ENCODE measurements at places on chromosomes 1 and 21.

DNA sequence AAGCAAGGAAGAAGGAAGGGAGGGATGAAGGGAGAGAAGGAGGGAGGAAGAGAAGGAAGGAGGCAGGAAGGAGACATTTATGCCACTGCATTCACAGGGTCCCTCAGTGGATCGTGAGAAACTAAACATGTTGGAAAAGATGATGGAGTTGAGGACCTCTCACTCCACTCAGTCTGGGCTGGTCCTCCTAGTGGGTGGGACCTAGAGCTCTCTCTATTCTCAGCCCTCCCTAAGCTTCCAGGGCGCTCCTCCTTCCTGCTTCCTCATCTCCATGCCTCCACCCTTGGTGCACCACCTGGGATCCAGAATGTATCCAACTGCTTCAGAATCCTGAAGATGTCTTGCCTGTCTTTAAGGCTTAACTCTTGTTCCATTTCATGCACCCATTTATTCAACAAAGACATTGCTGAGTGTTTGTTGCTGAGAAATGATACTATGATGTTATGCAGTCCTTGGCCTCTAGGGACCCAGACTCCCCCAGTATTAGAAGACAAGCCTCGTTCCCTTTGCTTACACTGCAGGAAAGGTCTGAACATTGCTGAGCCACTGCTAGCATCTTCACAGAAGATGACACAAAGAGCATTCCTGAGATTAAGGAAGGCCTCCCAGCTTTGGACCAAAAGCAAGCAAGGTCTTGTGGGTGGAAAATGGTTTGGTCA is 88.5 kb downstream of the BEND5 start:
- no peak for DNase-seq

- no peak for DNase-seq
Measured at GRCh38 chr1:61085206-61085982, 3.0 kb downstream of the NFIA start.

- DNase-seq, result no peak
Measured at GRCh38 chr1:8092657-8093056, 66.5 kb upstream of the ERRFI1 start.

DNA sequence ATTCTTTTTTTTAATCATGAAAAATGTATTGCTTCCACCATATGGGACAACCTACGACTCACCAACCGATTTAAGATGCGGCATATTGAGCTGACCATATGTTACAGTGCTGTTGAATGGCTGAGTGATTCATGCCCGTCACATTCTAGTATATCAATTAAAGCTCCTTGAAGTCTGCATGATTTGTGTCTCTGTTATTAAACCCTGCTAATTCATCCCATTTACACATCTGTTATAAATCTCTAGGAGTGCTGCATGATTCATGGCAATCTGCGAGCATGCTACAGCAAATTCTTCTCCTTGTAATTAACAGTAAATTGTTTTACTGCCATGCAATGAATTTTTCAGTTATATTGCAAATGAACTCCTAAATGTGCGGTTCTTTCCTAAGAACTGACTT is 239.8 kb downstream of the USH2A start:
- DNase-seq, result no peak

- DNase-seq, result no peak
Measured at GRCh38 chr21:37974081-37974480, 57.8 kb upstream of the KCNJ6 start.

DNA sequence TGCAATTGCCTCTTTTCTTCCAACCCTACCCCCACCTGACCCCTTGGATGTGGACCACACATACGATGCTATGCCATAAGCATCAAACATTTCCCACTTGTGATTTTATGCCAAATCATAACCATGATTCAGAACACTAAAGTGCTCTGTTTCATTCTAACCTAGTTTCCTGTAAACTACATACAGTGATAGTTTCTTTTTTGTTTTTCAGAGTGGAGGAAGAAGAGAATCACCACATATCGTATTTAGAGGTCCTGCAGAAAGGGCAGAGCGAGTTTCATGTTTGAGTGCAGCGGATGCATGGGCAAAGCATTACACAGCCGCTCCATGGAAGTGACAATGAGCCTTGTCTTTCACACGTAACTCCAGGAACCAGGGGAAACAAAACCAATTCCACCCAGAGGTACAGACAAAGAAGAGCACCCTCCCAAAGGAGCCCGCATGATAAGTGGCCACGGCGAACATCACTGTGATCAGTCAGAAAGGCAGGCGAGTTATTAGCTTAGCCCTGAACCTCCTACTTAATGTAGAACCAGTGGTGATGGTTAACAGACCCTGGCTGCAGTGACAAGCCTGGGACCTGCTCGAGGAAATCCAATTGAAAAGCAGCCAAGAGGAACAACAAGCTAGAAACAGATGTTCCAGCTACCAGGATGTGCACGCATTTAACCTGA is 64.0 kb upstream of the ZNF281 start:
- no peak for DNase-seq

Measured in memory B cell (primary cell).